ENCODE measurements at places on chromosomes 7 and 10.

DNA sequence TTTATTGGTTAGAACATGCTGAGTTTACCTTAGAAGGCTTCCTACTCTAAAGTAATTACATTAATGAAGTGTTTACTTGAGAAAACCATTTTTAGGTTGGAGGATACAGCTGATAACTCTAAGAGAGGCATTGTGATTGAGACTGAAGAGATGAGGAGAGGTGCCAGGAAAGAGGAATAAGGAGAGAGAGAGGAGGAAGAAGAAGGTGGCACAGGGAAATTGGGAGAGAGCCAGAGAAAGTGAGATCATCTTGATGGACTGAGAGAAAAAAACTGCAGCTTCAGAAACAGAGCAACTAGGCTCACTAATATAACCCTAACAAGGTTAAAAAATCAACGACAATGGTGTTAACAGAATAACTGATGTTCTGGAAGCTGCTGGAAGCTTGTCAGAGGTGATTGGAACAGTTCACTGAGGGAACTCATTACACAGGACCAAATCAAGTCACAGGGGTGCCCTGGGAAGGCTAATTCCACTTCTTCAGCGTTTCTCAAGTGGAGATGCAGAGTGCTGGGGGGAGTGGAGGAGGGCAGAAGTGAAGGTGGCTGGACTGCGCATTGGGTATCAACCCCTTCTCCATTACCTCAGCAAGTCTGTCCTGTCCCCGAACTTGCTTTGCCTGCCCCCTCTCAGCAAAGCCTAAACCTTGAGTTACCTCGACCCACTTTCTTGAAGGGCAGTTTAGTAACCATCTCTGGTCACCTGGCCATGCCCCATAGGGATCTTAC lies 6.9 kb upstream of the SORBS1 start:
- no peak for DNase-seq

DNA sequence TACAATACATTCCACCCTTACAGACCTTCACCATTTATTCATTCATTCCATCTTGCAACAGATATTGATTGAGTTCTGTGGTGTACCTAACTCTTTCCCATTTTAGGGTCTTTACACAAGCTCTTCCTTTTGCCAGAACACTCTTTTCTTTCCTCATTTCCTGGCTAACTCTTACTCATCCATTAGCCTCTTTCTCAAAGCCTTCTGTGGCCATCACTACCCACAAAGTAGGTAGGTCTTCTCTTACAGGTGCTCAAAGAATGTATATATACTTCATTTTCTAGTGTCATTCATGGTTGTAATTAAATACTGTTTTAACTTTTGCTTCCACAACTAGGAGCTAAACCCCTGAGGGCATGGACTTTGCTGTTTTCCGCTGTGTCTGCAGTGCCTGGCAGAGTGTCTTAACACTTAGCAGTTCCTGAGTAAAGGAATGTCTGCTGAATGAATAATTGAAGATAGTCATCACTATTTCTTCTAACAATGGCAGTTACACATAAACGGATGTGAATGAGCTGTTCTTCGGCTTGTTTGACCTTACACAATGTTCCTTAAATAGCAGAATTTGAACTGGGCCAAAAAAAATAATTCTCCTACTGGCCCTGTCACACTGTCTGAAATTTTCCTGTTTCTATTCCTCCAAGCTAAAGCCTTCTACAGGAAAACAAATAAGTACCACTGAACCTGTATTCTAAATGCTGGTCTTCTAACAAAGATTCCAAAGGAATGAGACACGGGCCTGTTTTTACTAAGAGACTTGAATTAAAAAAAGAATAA lies 15.1 kb downstream of the BCAP29 start:
- no peak for DNase-seq

DNA sequence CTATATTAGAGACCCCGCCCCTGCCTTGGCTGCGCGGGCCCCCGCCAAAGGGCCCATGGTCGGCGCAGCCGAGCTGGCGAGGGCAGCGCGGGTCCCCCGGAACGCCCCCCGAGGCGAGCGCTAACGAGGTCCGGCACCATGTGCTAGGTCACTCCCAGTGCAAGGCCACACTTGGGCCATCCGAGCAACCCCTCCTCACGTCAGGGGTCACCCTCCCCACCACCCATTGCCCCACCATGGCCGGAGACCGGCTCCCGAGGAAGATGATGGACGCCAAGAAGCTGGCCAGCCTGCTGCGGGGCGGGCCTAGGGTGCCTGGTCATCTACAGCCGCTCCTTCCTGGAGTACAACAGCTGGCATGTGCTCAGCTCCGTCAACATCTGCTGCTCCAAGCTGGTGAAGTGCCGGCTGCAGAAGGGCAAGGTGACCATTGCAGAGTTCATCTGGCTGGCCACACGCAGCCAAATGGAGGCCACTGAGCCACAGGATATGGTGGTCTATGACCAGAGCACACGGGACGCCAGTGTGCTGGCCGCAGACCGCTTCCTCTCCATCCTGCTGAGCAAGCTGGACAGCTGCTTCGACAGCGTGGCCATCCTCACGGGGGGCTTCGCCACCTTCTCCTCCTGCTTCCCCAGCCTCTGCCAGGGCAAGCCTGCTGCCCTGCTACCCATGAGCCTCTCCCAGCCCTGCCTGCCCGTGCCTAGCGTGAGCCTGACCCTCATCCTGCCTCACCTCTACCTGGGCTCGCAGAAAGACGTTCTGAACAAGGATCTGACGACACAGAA lies 12.4 kb upstream of the SEC24C start:
- DNase-seq = no peak

DNA sequence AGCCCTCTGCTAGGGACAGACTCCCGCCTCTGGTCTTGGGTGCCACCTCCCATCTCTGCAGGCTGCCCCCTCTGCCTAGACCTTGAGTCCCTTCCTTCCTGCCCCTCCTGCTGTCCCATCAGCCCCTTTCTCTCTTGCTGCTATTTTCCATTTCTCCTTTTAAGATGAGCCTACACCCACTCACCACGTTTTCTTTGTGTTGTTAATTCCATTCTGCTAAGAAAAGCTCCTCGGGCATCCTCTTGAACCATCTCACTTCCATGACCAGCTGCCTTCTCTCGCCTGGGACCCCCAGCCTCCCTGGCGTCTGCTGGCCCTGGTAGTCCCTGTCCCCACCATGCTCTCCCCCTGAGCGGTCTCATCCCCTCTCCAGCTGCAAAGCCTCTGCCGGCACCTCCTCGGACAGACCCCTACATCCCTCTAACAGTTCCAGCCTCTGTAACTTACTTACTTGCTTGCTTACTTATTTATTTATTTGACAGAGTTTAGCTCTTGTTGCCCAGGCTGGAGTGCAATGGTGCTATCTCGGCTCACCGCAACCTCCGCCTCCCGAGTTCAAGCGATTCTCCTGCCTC lies 95.8 kb upstream of the SH2B2 start:
- DNase-seq = peak; percentile 15

DNA sequence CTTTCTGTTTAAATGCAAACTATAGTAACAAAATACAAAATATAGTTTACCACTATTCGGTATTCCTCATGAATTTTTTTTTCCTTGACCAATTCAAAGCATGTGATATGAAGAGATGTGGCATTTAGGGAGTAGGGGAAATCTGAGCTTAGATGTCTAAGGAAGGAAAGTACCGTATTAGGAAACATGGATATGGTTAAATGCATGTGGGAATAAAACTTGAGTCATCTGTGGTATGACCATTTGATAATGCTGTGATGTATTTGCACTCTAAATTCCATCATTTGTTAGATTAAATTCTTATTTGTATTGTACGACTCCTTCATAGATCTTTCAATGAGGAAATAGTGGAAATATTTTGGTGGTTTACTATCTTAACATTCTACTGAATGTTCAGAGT lies 19.7 kb downstream of the AHR start:
- no peak for DNase-seq

DNA sequence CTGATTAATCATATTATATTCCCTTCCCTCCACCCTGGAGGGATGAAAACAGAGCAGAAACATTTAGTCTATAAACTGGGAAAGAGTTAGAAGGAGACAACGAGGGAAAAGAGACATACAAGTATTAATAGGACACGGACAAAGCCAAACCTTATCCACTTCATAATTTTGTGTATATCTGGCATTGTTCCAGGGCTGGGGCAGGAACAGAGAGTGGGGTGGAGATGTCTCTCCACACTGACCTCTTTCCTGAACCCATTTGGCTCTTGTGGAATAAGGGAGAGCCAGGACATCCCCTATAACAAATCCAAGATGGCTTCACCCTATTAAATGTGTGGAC lies 43.7 kb upstream of the TSPAN33 start:
- DNase-seq = no peak

GRCh38 chr7:24891311-24891735 lies 88.7 kb downstream of the OSBPL3 start:
- DNase-seq = no peak

- no peak for DNase-seq
These were observed 155.7 kb upstream of the TNS3 start for GRCh38 chr7:47737601-47738000.

GRCh38 chr10:24759672-24760071 lies 36.0 kb upstream of the ARHGAP21 start:
- DNase-seq = no peak

Data from iPS DF 19.7 (cell line).